ENCODE measurements at places on chromosomes 5 and 9.

DNA sequence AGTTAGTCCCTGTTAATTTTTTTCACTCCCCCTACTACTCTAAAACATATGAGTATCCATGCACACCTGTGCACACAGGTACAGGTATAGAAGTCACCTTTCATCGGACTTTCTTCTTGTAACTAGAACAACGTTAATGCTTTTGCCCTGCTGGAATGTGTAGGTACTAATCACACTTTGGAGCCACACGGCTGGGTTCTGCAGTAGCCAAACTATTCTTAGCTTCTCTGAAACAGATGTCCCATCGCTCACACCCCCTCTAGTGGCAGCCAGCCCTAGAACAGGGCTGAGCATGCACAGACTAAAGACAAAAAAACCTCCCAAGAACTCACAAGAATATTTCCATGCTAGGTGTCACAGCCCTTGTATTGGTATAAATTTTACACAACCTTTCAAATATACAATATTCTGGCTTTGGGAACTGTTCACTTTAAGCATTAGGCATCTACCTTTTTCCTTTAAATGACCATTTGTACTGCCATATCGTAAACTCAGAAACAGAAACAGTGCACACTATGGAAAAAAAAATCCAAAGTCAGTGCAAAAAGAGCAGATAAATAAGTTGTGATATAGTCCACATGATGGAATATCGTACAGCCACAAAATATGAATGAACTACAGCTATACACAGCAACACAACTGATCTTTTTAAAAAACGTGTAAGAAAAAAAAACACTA lies 64.0 kb downstream of the RETREG1 start:
- no peak for DNase-seq

DNA sequence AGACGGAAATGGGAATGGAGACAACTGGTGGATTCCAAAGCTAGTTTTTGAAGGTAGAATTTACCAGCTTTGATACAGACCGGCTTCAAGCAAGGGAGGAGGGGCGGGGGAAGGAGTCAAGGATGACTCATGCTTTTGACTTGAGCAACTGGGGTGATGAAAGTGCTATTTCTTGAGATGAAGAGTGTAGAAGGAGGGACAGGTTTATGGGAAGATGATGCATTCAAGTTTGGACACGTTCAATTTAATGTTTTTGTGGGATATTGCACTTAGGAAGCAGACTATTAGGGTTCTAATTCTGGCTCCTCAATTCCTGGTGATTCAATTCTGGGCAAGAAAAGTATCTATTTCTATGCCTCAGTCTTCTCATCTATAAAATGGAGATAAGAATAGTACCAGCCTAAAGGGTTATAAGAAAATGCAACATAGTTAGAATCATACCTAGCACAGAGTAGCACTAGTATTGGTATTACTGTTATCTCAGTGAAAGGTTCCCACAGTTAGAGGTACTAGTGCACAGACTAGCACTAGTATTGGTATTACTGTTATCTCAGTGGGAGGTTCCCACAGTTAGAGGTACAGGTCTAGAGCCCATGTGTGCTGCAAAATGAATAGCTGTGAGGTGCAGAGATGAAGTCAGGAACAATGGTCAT lies 4.6 kb downstream of the NIPAL4 start:
- DNase-seq, result no peak

DNA sequence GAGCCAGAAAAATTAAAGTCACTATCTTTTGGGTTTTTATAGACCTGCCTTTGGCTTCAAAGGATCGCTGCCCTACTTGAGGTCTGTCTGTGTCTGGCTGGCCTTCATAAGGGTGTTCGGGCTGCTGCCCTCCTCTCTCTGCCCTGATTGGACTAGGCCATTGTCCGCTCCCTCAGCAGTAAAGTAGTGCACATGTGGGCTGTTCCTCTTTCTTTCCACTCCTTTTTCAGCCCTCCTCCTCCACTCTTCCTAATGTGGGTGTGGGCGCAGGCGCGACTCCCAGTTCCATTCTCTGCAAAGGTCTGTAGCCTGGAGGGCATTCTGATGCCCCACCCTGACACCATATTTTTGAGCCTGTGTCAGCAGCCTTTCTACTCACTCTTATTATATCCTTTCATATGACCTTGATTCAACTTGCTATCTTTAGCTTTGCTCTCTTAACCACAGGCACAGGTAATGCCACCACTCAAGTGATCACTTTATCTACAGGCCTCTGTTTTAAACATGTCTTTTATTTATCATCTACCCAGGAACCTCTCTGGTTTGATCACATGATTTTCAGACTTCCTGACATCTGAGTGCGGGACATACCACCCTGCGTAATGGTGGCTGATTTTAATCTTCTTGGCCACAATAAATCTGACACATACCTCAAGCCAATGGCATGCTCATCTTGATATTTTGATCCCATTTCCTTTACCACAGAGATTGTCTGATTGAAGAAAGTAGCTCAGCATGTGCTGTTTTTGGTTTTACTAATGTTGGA lies 144.5 kb downstream of the AOPEP start:
- no peak for DNase-seq

DNA sequence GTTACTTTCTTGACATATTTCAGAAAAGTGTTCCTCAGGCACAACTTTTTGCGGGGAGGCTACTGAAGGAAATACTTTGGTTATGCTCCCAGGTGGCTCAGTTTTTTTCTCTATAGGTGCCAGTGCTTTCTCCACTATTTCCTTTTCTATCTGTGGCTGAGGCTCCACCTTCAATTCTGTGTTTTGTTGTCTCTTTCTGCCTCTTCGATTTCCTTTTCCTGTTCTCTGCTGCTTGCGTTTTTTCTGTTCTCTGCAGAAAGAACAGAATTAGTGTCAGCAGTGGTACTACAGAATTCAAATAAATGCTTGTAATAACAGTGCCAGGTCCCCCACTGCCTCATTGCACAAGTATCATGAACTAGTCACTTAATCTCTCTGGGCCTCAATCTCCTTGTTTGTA lies 7.0 kb downstream of the HEMGN start:
- no peak for DNase-seq

DNA sequence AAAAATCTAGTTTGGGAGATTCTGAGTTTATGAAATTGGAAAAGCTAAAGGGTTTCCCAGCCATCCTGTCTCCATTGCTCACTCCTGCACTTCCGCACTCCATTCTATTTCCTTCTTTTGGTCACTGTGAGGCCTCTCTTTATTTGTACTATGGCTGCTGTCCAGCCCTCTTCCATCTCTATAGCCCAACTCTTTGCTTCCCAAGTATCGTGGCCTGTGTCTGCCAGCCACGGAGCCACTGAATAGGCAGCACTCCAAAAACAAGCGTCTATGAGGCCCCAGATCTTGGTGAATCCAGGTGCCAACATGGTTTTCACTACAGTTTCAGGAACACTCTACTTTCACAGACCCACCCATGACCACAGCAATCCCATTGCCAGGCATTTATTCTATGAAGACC lies 37.2 kb downstream of the GRAMD2B start:
- no peak for DNase-seq

DNA sequence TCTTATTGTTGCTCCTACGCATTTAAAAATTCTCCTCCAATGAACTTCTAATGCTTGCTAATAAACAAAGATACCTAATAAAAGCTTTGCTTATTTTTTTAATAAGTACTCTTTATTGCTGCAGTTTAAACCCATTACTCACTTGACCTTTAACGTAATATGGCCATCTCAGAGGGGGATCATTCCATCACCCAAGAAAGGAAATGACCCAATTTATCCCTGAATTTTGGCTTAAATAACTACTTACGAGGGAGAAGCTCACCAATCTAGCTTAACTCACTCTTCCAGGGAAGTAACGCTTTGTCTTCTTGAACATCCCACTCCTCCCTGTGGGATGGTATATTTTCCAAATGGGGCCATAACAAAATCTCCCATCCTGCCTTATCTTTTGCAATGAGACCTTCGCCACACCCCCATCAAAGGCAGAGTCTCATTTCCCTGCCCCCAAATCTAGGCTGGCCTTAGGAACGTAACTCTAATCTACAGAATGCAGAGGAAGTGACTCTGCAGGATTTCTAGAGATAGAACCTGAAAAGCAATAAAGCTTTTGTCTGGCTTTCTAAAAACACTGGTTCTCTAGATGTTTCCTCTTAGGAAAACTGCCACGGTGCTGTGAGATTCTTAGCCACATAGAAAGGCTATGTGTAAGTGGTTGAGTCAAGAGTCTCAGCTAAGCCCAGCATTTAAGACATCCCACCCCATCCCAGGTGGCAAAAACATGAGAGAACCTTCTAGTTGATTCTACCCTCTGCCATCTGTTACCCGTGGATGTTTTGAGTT lies 310.0 kb downstream of the ASTN2 start:
- no peak for DNase-seq

DNA sequence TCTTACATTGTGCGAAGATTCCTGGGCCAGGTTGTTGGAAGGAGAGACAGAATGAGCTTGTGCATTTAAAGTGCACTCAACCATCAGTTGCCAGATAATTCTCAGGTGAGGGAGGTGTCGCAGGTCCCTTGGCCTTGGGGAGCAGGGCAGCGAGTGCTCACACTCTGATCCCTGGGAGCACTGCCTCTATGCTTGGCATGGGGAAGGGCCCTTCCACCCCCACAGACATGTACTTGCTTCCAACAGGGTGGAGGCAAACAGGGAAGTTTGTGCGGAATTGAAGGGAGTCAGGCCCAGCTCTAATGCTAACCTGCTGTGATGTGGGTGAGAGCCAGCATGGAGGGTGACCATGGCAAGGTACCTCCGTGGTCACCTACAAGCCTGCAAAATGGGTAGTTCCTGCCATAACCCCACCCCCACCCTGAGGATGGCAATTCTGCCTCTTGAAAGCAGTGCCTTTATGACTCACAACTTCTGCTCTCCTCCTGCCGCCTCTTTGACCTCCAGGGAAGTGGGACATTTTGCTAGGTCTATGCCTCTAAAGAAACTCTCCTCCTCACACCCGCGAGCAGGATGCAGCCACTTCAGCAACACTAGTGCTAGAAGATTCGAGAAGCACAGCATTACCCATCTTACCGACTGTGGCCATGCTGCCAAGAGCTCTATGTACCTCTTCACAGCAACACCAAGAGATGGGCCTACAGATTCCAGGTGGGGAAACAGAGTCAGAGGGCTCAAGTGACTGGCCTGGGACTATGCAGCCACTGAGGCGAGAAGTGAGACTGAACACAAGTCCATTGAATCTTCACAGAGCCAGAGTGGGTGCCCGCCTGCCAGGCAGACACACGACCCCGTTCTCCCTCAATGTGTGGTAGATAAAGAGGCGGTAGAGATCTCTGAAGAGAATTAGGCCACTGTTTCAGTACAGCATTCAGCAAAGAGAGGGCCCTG lies 22.1 kb upstream of the SLC25A51 start:
- DNase-seq, result no peak

- no peak for DNase-seq
Measured at GRCh38 chr9:130987738-130988399, 21.1 kb upstream of the LAMC3 start.

GRCh38 chr5:135242021-135242865 lies 156.8 kb downstream of the MACROH2A1 start:
- no peak for DNase-seq

DNA sequence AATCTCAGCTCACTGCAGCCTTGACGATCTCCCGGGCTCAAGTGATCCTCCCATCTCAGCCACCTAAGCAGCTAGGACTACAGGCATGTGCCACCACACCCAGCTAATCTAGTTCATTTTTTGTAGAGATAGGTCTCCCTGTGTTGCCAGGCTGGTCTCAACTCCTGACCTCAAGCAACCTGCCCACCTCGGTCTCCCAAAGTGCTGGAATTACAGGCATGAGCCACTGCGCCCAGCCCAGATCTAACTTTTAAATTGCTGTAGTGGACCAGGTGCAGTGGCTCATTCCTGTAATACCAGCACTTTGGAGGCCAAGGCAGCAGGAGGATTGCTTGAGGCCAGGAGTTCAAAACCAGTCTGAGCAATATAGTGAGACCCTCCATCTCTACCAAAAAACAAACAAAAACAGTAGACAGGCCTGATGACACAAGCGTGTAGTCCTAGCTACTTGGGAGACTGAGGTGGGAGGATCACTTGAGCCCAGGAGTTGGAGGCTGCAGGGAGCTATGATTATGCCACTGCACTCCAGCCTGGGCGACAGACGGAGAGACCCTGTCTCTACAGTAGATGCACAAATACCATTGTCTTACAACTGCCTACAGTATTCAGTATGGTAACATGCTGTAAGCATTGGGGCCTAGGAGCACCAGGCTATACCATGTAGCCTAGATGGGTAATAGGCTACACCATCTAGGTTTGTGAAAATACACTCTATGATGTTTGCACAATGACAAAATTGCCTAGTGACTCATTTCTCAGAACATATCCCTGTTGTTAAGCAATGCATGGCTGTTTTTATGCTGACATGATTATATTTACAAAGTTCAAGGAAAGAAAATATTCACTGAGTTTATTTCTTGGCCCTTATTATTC lies 1.5 kb upstream of the SIT1 start:
- no peak for DNase-seq

- DNase-seq, result no peak
Measured at GRCh38 chr5:168443533-168443932, 42.7 kb upstream of the RARS1 start.

- DNase-seq, result no peak
Measured at GRCh38 chr9:115263371-115264075, 145.6 kb upstream of the TNC start.

DNA sequence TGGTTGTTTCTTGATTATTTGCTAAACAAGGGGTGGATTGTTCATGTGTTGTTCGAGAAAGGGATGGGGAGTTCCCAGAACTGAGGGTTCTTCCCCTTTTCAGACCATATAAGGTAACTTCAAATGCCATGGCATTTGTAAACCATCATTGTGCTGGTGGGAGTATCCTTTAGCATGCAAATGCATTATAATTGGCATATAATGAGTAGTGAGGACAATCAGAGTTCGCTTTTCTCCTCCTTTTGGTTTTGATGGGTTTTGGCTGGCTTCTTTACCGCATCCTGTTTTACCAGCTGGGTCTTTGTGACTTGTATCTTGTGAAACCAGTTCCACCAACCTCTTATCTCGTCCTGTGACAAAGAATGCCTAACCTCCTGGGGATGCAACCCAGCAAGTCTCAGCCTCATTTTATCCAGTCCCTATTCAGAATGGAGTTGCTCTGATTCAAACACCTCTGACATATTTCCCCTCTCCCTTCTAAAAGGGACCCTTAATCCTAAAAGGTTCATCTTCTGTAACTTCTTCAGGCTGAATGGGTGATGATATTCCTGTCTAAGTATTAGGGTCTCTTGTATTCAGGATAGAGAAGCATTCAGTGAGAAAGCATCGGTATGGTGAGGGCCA lies 8.7 kb upstream of the FBN2 start:
- DNase-seq, result no peak

- no peak for DNase-seq
Measured at GRCh38 chr5:79109527-79110492, 1.8 kb upstream of the BHMT start.

GRCh38 chr9:104858271-104858670 lies 69.7 kb downstream of the ABCA1 start:
- no peak for DNase-seq

- DNase-seq, result no peak
Measured at GRCh38 chr9:69173891-69174615, at the start of gene TJP2. Gene TJP2, plus strand, starts transcription at chr9:69174277. Its CDS starts 96 bp downstream, at chr9:69174373.
